ENCODE measurements at places on chromosomes 16 and 17. TPM values are rescaled to one million over a fixed set of nuclear protein-coding genes. Genes with fewer than 3 reads are reported as not detected.
A peak's percentile ranks its signal among the peaks of the same experiment; 100 is the strongest.

GRCh38 chr16:88337021-88337420, 45.7 kb upstream of the ZNF469 start:
- peaks cover 7% of the 10 kb centered on the region for H3K4me1 ChIP-seq
- H3K36me3 ChIP-seq: no peaks in the 10 kb centered on the region
- no peak for DNase-seq
- no peak overlapping the region for H3K4me3 ChIP-seq
- no peak overlapping the region for H3K27ac ChIP-seq

GRCh38 chr16:1157639-1158455, 4.9 kb downstream of the CACNA1H start:
- DNase-seq: no peak
- peaks cover 17% of the 10 kb centered on the region for H3K4me1 ChIP-seq
- H3K27me3 ChIP-seq: no peaks in the 10 kb centered on the region
- no peak overlapping the region for H3K27ac ChIP-seq
- H3K36me3 ChIP-seq: no peaks in the 10 kb centered on the region
- H3K4me3 ChIP-seq: no peak overlapping the region

DNA sequence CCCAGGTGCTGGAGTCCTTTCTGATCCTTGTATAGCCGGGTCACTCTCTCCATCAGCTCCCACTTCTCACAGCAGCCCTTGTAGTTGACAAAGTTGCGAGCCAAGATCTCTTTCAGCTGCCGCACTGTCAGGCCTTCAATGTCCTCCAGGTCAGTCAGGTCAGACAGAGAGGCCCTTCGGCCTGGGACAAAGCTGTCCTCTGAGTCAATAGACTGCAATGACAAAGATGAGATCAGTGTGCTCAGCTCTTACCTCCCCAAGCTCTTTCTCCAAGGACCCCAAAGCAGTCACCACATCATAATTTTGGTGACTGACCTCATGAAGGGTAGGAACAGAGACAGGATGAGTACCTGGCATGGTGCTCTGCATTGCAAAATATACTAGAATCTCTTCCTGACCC, 36.1 kb downstream of the LIG3 start:
- H3K27me3 ChIP-seq: no peaks in the 10 kb centered on the region
- peaks cover 9% of the 10 kb centered on the region for H3K4me1 ChIP-seq
- DNase-seq: no peak
- H3K36me3 ChIP-seq: peaks cover 30% of the 10 kb centered on the region

- peak overlapping the region; percentile 75 for H3K4me3 ChIP-seq
- no peaks in the 10 kb centered on the region for H3K27me3 ChIP-seq
- DNase-seq: no peak
- peaks cover 19% of the 10 kb centered on the region for H3K36me3 ChIP-seq
Measured at GRCh38 chr17:44197980-44198720, 1.5 kb downstream of the ATXN7L3 start.

Gene BICDL2
- not detected for total RNA-seq

GRCh38 chr16:55480228-55480655, 1.2 kb downstream of the MMP2 start:
- H3K4me1 ChIP-seq: peaks cover 47% of the 10 kb centered on the region
- H3K27me3 ChIP-seq: no peaks in the 10 kb centered on the region
- H3K27ac ChIP-seq: peak overlapping the region; percentile 81
- peak overlapping the region; percentile 94 for H3K4me3 ChIP-seq

- no peaks in the 10 kb centered on the region for H3K27me3 ChIP-seq
- no peaks in the 10 kb centered on the region for H3K36me3 ChIP-seq
- H3K27ac ChIP-seq: no peak overlapping the region
- no peaks in the 10 kb centered on the region for H3K4me1 ChIP-seq
- no peak overlapping the region for H3K4me3 ChIP-seq
Measured at GRCh38 chr16:82995924-82996441, 369.2 kb downstream of the CDH13 start.

DNA sequence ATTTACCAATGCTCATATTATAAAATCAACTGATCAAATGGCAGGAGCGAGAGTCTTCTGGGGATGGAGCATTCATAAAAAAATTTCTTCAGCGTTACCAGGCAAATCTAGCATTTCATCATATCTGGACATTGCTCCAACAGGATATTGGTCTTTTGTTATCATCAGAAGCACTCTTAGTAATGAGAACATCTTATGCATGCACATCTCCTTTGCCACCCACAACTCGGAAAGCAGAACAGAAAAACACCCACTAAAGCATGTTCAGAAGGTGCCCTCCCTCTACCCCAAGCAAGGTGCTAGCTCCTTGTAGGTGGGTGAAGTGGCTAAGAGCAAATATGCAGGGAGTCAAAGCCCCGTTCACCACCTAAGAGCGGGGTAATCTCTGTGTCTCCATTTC, 18.9 kb downstream of the ARHGAP17 start:
- H3K4me1 ChIP-seq: peaks cover 74% of the 10 kb centered on the region
- peak overlapping the region; percentile 0 for H3K27ac ChIP-seq
- H3K36me3 ChIP-seq: no peaks in the 10 kb centered on the region
- no peak for DNase-seq

GRCh38 chr16:30660424-30661261, 2.4 kb downstream of the FBRS start:
- peak overlapping the region; percentile 77 for H3K4me3 ChIP-seq
- peaks cover 37% of the 10 kb centered on the region for H3K4me1 ChIP-seq
- H3K36me3 ChIP-seq: peaks cover 21% of the 10 kb centered on the region

DNA sequence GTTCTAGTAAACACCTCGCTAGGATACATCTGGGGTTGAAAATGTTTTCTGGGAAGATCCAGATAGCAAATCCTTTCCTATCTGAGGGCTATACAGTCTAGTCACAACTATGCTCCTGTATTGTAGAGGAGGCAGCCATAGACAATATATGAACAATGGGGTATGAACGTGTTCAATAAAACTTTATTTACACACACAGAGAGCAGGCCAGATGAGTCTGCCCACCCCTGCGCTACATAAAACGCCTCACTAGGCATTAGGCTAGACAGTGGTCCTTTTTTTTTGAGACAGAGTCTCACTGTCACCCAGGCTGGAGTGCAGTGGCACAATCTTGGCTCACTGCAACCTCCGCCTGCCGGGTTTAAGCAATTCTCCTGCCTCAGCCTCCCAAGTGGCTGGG, 11.1 kb downstream of the USP36 start:
- peaks cover 67% of the 10 kb centered on the region for H3K36me3 ChIP-seq
- H3K4me3 ChIP-seq: no peak overlapping the region

DNA sequence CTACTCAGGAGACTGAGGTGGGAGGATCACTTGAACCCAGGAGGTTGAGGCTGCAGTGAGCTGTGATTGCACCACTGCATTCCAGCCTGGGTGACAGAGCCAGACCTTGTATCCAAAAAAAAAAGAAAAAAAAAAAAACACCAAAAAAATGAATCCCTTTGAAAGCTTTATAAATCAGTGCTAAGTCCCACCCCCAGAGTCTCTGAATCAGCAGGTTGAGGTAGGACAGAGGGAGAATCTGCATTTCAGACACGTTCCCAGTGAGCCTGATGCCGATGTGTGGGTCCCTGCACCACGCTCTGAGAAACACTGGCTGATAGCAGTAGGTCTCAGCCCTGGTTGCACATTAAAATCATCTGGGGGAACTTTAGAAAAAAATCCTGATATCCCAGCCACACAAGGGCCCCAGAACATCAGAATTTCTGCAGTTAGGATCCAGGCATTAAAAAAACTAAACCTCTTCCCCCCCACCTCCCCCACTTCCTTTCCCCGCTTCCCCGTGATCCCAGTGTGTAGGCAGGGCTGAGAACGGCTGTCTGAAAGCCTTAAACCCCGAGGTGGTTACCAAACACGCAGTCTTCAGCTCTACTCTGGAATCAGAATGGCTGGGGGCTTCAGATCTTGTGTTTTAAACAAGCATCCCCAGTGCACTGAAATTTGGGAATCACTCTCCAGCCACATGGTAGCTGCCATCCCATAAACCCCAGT, 27.3 kb upstream of the GPRC5B start:
- H3K27ac ChIP-seq: no peak overlapping the region
- H3K4me3 ChIP-seq: no peak overlapping the region
- H3K27me3 ChIP-seq: peaks cover 6% of the 10 kb centered on the region
- H3K36me3 ChIP-seq: no peaks in the 10 kb centered on the region
- peaks cover 6% of the 10 kb centered on the region for H3K4me1 ChIP-seq

DNA sequence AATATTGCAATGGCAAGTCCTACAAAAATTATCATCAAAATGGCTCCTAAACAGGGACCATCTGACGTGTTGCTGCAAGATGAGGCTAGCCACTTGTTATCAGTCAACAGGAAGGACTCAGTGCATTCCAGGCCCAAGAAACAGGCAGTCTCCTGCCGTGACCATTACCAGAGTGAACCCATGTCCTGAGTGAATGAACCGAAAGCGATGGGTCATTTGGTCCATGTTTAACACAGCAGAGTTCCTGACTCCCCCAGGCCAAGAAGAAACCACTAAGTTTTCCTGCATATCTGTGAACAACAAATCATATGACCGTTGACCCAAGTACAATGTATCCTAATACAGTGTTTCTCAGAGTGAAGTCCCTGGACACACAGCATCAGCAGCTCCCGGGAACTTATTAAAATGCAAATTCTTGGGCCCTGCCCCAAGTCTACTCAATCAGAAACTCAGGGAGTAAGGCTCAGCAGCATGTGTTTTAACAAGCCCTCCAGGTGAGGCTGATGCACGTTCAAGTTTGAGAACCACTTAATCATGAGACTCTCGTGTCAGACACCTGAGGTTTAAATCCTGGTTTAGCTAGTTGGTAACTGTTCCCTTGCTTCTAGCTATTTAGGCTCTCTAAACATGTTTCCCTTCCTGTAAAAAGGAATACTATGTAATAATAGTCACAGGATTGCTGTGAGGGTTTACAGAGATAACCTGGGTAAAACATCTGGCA, 429.4 kb upstream of the MAF start:
- peaks cover 34% of the 10 kb centered on the region for H3K4me1 ChIP-seq
- H3K36me3 ChIP-seq: peaks cover 5% of the 10 kb centered on the region
- no peak overlapping the region for H3K27ac ChIP-seq

Gene ZP2
- total RNA-seq: not detected

Gene DOC2A
- 1.3 TPM for total RNA-seq

- H3K4me3 ChIP-seq: no peak overlapping the region
- no peak for DNase-seq
- peaks cover 5% of the 10 kb centered on the region for H3K36me3 ChIP-seq
- no peaks in the 10 kb centered on the region for H3K4me1 ChIP-seq
- peaks cover 25% of the 10 kb centered on the region for H3K27me3 ChIP-seq
Measured at GRCh38 chr17:39051001-39051585, 83.9 kb upstream of the FBXO47 start.
